ENCODE measurements at places on chromosomes 6 and 20. TPM values are rescaled to one million over a fixed set of nuclear protein-coding genes. Genes with fewer than 3 reads are reported as not detected.

- DNase-seq, result no peak
Measured at GRCh38 chr6:39215640-39216158, 13.6 kb downstream of the KCNK5 start.

- no peak for DNase-seq
Measured at GRCh38 chr20:31877684-31878083, 7.2 kb downstream of the TTLL9 start.

DNA sequence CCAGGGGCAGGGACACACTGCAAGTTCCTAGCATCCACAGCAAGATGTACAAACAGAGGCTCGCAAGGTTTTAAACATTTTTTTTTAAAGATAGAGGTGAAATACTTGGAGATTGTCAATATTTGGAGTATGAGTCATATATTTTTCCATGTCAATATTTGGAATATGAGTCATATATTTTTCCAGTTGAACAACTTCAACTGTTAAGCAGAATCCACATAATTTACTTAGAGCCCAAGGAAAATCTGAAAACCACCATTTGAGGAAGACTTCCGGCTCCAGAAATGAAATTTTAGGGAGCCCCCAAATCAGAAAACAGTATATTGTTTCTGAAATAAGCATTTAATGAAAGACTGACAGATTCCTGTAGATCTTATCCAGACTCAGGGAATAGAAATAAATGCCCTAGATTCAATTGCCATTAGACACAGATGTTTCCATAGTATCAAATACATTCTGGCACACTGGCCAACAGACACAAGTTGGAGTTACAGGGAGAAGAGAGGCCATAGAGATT, 51.6 kb upstream of the FAM184A start:
- DNase-seq, result no peak

DNA sequence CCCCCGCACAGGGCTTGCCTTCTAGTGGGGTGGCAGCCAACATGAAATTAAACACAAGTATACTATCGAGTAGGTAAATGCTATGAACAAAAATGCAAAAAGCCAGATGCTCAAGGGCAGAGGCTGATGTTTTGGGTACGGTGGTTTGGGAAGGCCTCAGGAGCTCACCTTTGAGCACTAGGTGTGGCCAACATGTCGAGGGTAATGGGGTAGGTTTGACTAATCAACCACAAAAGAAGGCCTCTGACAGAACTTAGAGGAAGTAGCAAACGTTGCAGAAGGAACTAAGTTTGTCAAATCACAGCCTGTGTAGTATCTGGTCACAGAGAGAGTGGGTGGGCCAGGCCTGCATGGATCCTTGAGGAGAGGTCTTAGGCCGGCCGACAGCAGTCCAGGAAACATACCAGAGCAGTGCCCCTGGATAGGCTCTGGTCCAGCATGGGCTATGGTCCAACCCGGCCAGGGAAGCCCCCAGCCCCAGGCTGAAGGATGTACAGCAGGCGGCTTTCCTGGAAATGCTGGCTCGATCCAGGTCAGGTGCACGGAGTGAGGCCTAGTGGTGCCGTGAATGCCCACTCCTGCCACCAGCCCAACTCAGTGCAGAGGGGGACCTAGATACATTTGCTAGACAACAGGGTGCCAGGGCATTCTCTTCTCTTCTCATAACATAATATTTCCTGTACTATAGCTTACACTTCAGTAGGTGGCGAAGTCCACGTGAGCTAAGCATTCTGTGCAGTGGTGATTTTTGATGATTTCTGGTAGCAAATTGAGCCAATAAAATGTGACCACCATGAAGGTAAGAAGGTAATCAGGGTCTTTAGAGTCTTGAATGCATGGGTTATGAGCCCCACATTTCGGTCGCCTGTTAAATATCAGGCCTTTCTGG, 56.3 kb upstream of the CD93 start:
- DNase-seq, result no peak

DNA sequence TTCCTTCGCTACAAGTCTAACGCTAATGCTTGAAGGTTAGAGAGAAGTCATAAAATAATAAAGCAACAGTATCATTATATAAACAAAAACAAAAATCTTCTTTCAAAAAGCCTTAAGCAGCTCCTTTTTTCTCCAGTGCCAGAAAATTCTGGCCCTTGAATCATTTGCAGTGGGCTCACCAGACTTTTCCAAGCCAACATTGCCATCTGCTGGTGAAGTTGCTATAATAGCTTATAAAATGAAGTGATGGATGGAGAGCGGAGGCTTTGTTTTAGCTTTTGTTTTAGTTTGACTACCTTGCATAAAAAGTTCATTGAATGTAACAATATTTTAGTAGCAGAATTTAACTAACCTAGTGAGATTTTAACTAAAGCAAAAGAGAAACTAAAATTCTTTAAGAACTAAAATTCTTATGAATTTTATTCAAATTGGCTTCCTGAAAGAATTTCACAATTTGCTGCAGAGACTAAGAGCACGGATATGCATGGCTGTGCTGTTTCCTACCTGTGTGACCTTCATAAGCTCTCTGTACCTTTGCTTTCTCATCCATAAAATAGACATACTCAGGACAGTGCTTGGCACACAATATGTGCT, 44.8 kb upstream of the SLC2A12 start:
- peak; percentile 51 for DNase-seq

- no peak for DNase-seq
Measured at GRCh38 chr6:53583451-53583850, 38.5 kb upstream of the GCLC start.

DNA sequence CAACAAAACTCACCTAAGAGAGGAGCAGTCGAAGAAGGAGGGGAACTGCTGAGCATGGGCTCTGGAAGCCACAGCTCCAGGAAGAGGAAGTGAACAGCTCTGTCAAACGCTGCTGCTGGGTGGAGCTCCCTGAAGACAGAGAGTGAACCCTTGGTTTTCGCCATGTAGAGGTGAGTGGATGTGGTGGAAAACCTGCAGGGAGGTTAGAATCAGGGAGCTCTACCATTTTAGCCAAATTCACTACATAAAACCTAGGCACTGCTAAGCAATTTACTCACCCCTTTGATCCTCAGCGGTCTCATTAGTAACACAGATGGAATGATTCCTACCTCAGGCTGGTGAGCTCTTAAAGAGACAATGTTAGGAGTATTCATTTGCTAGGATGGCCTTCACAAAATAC, 19.4 kb upstream of the TFAP2A start:
- DNase-seq, result no peak

DNA sequence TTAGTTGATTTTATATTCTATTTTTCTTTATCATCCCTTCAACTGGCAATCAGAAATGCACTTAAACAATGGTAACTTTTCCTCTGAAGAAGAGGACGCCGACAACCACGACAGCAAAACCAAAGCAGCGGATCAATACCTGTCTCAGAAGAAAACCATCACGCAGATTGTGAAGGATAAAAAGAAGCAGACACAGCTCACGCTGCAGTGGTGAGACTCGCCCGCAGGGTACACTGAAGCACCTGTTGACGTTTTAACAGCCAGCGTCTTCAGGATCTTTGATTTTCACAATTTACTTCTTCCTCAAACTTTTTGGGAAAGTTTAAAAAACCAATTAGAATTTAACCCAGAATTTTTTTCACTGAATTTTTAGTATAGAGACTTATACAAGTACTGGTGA, 701 bp downstream of the RFX6 start:
- DNase-seq, result no peak

- no peak for DNase-seq
Measured at GRCh38 chr20:44358776-44359175, 3.3 kb downstream of the HNF4A start.

DNA sequence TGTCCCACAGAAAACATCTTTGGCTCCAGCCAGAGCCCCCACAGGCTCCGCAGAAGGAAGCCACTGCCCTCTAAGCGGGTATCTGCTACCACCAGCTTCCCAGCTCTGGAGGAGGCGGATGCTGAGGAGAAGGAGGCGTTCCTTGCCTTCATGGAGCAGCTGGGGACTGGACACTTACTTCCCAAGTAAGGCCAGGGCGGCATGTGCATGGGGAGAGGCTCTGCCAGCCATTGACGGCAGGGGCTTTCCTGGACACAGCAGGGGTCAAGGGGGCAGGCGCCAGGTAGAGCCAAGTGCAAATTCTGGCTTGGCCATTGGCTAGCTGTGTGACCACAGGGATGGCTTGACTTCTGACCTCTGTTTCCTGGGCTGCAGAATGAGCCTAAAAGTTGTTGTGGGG, 17.8 kb downstream of the RAB44 start:
- DNase-seq, result no peak

DNA sequence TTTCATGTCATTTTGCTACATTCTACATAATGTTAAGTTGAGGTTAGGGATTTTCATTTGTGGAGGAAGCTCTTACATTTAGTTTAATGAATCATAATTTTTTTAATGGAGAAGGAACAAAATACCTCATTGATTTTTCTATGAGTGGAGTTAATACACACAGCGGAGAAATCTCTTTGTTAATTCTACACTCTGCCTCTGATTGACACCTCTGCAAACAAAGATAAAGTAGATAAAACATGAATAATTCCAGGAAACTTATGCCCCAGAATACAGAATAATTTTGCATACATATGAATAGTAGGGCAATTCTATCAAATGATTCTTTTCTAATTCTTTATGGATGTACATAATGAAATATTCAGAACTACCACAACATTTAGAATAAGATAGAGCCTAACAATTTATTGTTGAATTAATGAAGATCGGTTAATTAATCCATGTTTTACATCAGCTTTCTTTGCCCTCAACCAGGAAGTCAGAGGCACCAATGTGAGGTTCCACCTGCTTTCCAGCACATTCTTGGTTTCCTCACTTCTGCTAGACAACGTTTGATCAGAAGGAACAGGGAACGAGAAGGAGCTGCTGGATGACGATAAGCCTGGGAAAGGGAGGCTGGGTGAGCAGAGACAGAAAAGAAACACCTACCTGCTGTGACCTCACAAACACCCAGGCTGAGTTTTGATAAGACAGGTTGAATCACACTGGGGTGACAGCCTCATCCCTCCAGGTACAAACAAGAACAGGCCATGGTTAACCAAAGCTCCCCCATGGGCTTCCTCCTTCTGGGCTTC, 4.3 kb downstream of the OR2H1 start:
- no peak for DNase-seq

- no peak for DNase-seq
Measured at GRCh38 chr6:150167479-150167873, 24.6 kb downstream of the PPP1R14C start.

GRCh38 chr20:57654998-57655808, 35.0 kb upstream of the ZBP1 start:
- no peak for DNase-seq

GRCh38 chr20:2995796-2996195, 47.6 kb upstream of the GNRH2 start:
- no peak for DNase-seq

- DNase-seq, result no peak
Measured at GRCh38 chr6:151067684-151068596, 171.8 kb upstream of the AKAP12 start.

DNA sequence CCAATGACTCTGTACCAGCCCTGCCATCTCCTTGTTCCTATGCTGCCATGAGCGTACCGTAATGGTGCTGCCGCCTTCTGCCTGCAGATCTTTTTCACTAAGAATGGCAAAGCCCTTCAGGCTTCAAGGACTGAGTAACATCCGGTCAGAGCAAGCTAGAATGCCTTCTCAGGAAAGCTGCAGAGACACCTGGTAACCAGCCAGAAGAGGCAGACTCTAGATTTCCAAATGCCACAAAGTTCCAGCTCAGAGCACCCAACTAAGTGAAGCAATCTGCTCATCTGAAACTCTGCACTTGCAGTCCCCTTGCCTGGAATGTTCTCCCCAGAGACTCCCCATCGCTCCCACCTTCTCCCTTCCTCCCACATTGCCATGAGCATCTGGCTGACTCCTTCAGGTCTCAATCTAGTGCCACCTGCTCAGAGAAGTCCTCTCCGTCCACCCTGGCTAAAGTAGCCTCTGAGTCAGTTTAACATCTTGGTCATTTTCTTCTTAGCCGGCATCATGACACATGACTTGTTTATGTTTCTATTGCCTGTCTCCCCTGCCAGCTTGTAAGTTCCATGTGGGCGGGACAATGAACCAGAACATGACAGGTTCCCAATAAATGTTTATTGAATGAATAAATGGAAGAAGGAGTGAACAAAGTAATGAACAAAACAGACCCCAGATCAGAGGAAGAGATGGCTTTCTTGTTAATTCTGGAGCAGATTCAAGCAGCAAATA, 6.9 kb upstream of the OCSTAMP start:
- DNase-seq, result no peak

- DNase-seq, result no peak
Measured at GRCh38 chr6:52531834-52532233, 45.0 kb downstream of the TRAM2 start.

DNA sequence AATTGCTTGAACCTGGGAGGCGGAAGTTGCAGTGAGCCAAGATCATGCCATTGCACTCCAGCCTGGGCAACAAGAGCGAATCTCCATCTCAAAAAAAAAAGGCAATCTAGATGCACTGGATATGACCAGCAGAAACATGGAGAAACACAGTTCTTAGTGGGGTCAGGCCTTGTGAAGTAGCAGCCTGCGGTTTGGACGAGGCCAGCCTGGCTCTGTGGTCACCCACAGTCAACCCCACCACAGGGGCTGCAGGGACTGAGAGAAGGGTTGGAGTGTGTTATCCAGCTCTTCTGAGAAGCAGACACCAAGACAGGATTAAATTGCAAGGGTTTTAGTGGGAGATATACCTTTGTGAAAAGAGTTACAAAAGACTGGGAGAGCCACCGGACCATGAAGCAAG, 194.3 kb upstream of the PROKR2 start:
- no peak for DNase-seq

GRCh38 chr20:20655883-20656282, 56.6 kb downstream of the RALGAPA2 start:
- no peak for DNase-seq

DNA sequence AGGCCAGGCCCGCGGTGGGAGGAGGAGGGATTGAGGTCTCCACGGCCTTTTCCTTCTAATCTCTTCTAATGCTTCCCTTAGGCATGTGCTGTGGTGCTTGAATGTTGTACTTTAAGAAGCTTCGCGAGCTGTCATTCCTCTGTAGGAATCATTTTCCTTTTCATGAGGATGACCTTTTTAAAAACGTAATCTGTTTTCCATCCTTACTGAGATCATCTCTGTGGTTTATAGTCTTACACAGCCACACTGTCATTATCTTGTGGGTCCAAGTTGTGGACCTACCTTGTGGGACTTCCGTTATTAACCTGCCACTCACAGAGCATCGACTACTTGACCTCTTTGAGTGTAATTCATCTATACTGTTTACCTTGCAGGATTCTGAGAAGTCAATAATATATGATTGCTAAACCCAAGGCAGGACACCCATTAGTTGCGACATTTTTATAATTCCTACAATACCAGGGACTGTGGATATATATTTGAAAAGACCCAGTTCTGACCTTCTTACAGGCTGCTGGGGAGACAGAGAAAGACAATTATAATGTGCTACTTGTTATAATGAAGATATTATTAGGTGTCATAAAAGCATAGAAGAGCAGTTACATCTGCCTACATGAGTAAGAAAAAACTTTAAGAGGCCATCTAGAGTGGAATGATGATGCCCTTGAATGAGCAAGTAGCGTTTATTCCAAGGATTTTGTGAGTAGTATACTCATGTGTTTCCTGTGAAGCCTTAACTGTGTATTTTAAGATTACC, 842 bp downstream of the SLC25A27 start:
- no peak for DNase-seq

GRCh38 chr6:19368511-19368910, 468.7 kb upstream of the ID4 start:
- no peak for DNase-seq

GRCh38 chr6:6689400-6690143, 101.1 kb downstream of the LY86 start:
- no peak for DNase-seq

The TTBK1 gene
- 0.32 TPM for total RNA-seq

The CAGE1 gene
- not detected for total RNA-seq

The GSTA1 gene
- not detected for total RNA-seq

The CLDN20 gene
- not detected for total RNA-seq

The SYS1 gene
- total RNA-seq, result 19.5 TPM

The HELZ2 gene
- 19.9 TPM for total RNA-seq

The PHACTR3 gene
- total RNA-seq, result 2.7 TPM

The BRPF3 gene
- total RNA-seq, result 15.3 TPM
